WTC11 (cell line): ENCODE measurements at places on chromosomes 11 and 22.

DNA sequence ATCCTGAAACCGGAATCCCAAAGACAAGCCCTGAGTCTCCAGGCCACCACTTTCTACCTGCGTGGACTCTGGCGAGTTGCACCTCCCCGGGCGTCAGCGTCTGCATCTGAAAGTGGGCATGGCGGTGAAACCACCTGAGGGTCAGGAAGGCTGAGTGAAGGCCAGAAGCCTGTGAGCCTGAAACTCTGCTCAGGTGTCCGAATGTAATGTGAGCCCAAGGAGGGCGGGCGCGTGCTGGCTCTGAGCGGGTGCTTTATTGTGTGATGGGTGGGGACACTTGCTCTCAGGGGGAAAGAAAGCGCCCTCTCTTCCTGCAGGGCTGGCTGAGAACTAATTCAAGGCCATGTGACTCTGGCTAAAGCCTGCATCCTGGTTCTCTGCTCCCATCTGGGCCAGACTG, 135.6 kb downstream of the ST3GAL4 start:
- peak; percentile 50 for DNase-seq
- H3K27ac ChIP-seq = no peak overlapping the region; the same call in 1 of the 2 replicates
- no peak overlapping the region for H3K4me3 ChIP-seq
- H3K27me3 ChIP-seq = no peaks in the 10 kb centered on the region; the same call in 1 of the 2 replicates

GRCh38 chr22:43077121-43077877, 11.9 kb downstream of the TTLL1 start:
- no peaks in the 10 kb centered on the region for H3K4me1 ChIP-seq
- H3K36me3 ChIP-seq = no peaks in the 10 kb centered on the region
- H3K27ac ChIP-seq = 0 out of 2 replicates have a peak overlapping the region, but pooled peaks have one; percentile 17
- no peak overlapping the region for H3K4me3 ChIP-seq
- no peaks in the 10 kb centered on the region for H3K27me3 ChIP-seq

GRCh38 chr11:63694596-63694995, 13.3 kb downstream of the RTN3 start:
- no peak for DNase-seq
- no peaks in the 10 kb centered on the region for H3K27me3 ChIP-seq
- no peak overlapping the region for H3K4me3 ChIP-seq
- H3K36me3 ChIP-seq = no peaks in the 10 kb centered on the region
- H3K4me1 ChIP-seq = peaks cover 23% of the 10 kb centered on the region

GRCh38 chr11:33970984-33971466, 79.1 kb upstream of the LMO2 start:
- peak; percentile 41 for DNase-seq
- 0 out of 2 replicates have a peak, but pooled peaks cover 2% of the 10 kb centered on the region for H3K4me1 ChIP-seq
- H3K27ac ChIP-seq = no peak overlapping the region
- H3K36me3 ChIP-seq = no peaks in the 10 kb centered on the region

GRCh38 chr22:48574776-48575617, 1252.7 kb downstream of the BRD1 start:
- H3K27ac ChIP-seq = no peak overlapping the region
- H3K4me3 ChIP-seq = peak overlapping the region; percentile 61
- DNase-seq = peak; percentile 79

- no peaks in the 10 kb centered on the region for H3K4me1 ChIP-seq
- no peak for DNase-seq
- no peaks in the 10 kb centered on the region for H3K27me3 ChIP-seq
- no peak overlapping the region for H3K27ac ChIP-seq
Observed at GRCh38 chr11:71999798-72000197, 1.1 kb downstream of the IL18BP start.

DNA sequence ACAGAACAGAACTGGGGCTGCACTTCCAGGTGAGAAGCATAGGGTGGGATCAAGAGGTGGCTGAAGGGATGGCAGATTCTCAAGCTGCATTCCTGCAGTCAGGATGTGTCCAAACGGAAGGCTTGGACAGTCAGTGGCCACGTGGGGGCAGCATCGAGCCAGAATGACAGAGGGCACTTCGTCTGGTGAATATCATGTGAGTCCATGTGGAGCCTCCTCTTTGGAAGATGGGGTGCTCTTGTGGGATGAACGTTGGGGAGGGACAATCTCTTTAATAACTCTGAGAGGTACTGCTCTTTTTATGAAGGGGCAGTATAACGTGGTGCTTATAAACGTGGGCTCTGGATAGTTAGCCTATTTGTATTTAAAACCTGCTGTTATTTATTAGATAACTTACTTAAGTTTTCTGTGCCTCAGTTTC, 154.9 kb upstream of the NAV2 start:
- DNase-seq = peak; percentile 93
- H3K36me3 ChIP-seq = no peaks in the 10 kb centered on the region
- no peak overlapping the region for H3K4me3 ChIP-seq
- no peak overlapping the region for H3K27ac ChIP-seq
- H3K4me1 ChIP-seq = peaks cover 24% of the 10 kb centered on the region

DNA sequence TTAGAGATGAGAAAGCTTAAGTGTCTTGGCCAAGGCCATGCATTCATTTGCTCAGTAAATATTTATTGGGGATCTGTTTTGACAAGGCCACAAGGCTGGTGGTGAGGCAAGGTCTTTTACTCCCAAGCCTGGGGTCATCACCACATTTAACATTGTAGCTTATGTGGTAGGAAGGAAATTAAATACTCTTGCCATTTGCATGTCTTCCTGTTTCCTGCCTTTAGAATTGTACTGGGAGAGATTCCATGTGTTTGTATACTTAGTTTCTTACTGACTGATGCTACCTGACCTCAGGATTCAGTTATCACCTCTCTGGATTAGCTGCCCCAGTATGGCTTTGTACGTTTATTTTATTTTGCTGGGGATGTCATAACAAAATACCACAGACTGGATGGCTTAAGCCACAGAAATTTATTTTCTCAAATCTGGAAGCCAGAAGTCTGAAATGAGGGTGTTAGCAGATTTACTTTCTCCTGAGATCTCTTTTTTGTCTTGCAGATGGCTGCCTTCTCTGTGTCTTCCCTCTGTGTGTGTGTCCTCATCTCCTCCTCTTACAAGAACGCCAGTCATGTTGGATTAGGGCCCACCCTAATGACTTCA, 44.8 kb downstream of the SPECC1L start:
- peak overlapping the region; percentile 83 for H3K27ac ChIP-seq
- no peak overlapping the region for H3K4me3 ChIP-seq
- peaks cover 17% of the 10 kb centered on the region for H3K4me1 ChIP-seq
- no peak for DNase-seq
- no peaks in the 10 kb centered on the region for H3K27me3 ChIP-seq
- peaks cover 51% of the 10 kb centered on the region for H3K36me3 ChIP-seq

DNA sequence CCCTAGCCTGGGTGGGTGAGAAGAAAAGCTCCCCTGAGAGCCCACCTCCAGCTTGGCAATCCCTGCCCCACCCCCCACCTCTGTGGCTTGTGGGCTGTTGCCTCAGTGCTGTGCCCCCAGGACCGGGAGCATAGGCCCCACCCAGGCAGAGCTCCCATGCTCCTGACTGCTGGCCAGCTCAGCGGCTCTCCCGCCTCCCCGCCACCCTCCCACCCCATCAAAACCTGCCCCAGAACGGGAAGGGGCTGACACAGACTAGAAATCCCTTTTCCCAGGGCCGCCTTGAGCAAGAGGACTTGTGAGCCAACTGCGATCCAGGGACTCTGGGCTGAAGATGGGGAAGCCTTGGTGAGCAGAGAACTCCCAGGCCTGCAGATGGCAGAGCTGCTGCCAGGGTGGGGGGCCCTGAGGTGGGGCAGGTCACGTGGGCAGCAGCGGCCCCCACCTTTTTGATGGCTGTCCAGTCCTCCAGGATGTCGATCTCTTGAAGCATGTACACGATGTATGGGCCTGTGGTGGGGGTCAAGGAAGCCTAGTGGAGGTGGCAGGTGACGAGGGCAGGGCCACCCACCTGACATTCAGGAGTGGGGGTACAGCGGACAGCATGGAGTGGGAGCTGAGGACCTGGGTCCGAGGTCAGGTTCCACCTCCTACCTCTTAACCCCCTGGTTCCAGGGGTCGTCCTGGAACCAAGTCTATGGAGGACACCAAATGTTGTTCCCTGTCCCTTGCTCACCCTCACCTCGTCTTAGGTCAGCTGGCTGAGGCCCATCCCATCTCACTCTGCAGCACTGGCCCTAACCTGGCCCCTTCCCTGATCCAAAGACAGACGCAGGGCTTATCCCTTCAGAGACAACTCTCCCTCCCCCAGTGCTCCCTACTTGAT, 2.3 kb upstream of the RIN1 start:
- no peak for DNase-seq
- H3K27ac ChIP-seq = 0 out of 2 replicates have a peak overlapping the region, but pooled peaks have one; percentile 27
- H3K4me3 ChIP-seq = no peak overlapping the region
- H3K4me1 ChIP-seq = peaks cover 16% of the 10 kb centered on the region

DNA sequence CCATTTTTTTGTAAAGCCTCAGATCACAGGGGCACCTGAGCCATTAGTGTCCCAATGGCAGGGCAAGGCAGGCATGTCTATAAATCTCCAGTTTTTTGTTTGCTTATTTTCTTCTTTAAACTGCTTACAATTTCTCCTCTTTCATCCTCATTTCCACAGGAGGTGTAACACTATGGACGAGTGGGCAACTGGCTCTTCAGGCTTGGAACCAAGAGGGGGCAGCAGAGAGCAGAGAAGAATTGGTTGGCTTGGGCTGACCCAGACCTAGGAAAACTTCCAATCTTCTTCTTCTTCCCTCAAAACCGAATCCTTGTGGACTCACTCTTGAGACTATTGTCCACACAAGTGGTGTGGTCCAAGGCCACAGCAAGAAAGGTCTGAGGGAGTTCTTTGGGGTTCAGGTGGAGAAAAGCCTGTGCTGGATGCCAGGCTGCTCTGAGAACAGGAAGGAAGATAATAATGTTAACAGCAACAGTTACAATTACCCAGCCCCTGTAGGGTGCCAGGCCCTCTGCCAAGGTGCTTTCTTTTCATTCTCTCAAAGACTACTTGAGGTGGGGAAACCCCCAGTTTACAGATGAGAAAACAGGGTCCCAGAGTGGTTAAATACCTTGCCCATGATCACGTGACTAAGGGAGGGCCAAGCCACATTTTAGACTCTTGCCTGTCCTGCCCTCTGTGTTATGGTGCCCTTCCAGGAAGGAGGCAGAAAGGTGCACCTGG, 70.7 kb upstream of the E2F8 start:
- no peak overlapping the region for H3K27ac ChIP-seq
- H3K4me1 ChIP-seq = peaks cover 3% of the 10 kb centered on the region; the same call in 1 of the 2 replicates
- DNase-seq = peak; percentile 79
- no peaks in the 10 kb centered on the region for H3K36me3 ChIP-seq
- H3K27me3 ChIP-seq = no peaks in the 10 kb centered on the region

DNA sequence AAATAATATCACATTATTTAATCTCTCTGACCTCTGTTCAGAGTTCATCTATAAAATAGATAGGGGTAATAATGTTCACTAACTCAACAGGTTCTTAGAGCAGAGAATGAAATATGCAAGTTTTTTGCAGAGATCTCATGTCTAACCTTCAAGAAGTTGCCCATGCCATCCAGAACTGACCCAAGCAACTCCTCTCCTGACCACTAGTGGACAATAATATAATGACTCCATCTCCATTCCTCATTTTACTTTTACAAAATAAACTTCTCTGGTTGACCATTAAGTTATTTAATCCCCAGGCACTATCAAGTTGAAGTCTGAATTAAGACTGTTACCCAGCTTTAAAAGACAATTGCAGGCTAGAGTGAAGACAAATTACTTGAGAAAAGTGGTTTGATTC, 382.6 kb downstream of the KCNA4 start:
- peaks cover 6% of the 10 kb centered on the region; the same call in 1 of the 2 replicates for H3K4me1 ChIP-seq
- DNase-seq = no peak
- no peaks in the 10 kb centered on the region; the same call in 1 of the 2 replicates for H3K27me3 ChIP-seq
- no peaks in the 10 kb centered on the region for H3K36me3 ChIP-seq
- H3K27ac ChIP-seq = no peak overlapping the region
- H3K4me3 ChIP-seq = no peak overlapping the region

- no peak overlapping the region for H3K4me3 ChIP-seq
- peaks cover 6% of the 10 kb centered on the region for H3K4me1 ChIP-seq
- H3K27me3 ChIP-seq = peaks cover 8% of the 10 kb centered on the region
- no peak for DNase-seq
Observed at GRCh38 chr11:396948-397548, 3.0 kb downstream of the PKP3 start.

GRCh38 chr11:9530020-9530621, 43.3 kb upstream of the WEE1 start:
- peaks cover 19% of the 10 kb centered on the region for H3K36me3 ChIP-seq
- H3K4me1 ChIP-seq = peaks cover 49% of the 10 kb centered on the region
- H3K27ac ChIP-seq = peak overlapping the region; percentile 76
- DNase-seq = no peak

DNA sequence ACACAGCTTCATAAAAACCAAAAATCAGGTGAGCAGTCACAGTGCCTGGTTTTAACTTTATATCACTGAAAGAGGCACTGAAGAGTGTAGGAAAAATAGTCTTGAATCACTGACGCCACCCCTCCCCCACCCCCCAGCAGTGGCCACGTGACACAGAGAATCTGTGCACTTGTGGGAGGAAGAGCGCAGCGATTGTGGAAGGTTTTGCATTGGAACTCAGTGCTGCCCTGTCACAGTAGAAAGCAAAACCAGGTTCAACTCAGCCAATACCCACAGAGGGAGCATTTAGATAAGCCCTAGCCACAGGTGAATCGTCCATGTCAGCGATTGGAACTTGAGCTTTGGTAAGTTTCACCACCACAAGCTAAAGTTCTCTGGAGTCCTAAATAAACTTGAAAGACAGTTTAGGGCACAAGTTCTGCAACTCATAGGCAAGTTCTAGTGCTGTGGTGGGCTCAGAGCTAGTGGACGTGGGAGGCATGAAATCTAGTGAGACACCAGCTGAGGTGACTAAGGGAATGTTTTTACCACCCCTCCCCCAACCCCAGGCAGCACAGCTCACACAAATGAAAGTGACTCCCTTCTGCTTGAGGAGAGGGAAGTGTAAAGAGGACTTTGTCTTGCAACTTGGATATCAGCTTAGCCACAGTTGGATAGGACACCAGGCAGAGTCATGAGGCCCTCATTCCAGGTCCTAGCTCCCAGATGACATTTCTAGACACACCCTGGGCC, 13.3 kb downstream of the OR52B2 start:
- peaks cover 13% of the 10 kb centered on the region for H3K4me1 ChIP-seq
- no peak overlapping the region for H3K4me3 ChIP-seq
- H3K27ac ChIP-seq = no peak overlapping the region

DNA sequence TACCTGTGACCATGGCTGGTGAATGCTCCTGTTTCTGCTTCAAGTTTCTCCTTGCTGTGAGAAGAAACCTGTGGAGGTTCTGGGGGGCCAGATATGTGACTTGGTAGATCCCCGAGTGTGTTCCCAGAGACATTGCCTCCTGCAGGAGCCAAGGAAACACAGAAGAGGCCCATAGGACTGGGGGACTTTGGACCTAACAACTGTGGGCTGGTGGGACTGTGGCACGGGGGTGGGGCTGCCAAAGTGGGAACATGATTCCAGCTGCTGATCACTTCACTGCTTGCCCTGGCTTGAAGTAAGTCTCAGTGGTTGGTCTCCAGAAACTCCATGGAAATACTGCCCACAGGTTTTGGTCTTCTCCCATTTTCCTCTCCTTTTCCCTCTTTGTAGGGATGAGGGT, 4.1 kb upstream of the NR1H3 start:
- no peaks in the 10 kb centered on the region for H3K27me3 ChIP-seq
- H3K4me3 ChIP-seq = no peak overlapping the region
- peak overlapping the region; percentile 57; the same call in 1 of the 2 replicates for H3K27ac ChIP-seq

GRCh38 chr11:66686801-66687750, 9.4 kb upstream of the RBM4B start:
- H3K4me3 ChIP-seq = no peak overlapping the region
- peaks cover 12% of the 10 kb centered on the region; the same call in 1 of the 2 replicates for H3K36me3 ChIP-seq

- peak; percentile 86 for DNase-seq
- H3K4me1 ChIP-seq = peaks cover 28% of the 10 kb centered on the region
- H3K36me3 ChIP-seq = no peaks in the 10 kb centered on the region
- H3K27me3 ChIP-seq = no peaks in the 10 kb centered on the region; the same call in 1 of the 2 replicates
- no peak overlapping the region for H3K4me3 ChIP-seq
- no peak overlapping the region for H3K27ac ChIP-seq
Observed at GRCh38 chr11:128630367-128631230, 43.2 kb upstream of the ETS1 start.

- no peaks in the 10 kb centered on the region for H3K36me3 ChIP-seq
- peaks cover 31% of the 10 kb centered on the region for H3K27me3 ChIP-seq
- H3K4me1 ChIP-seq = peaks cover 32% of the 10 kb centered on the region
- H3K27ac ChIP-seq = no peak overlapping the region
- peak overlapping the region; percentile 65 for H3K4me3 ChIP-seq
Observed at GRCh38 chr22:44330744-44331660, 18.3 kb upstream of the SHISAL1 start.
